ENCODE measurements at places on chromosomes 2 and 18. TPM values are rescaled to one million over a fixed set of nuclear protein-coding genes. Genes with fewer than 3 reads are reported as not detected.

TRIM43 gene
- not detected for total RNA-seq

GALR1 gene
- total RNA-seq: 0.36 TPM

SLC9A4 gene
- 0.80 TPM for total RNA-seq

TMEM37 gene
- 52.6 TPM for total RNA-seq

CIB4 gene
- not detected for total RNA-seq

TXNDC2 gene
- not detected for total RNA-seq

PREPL gene
- 44.3 TPM for total RNA-seq

ROCK2 gene
- 59.6 TPM for total RNA-seq

MARCO gene
- not detected for total RNA-seq

FEZ2 gene
- total RNA-seq: 44.0 TPM

RND3 gene
- total RNA-seq: 135 TPM

PSMA8 gene
- total RNA-seq: not detected

YIPF4 gene
- 48.6 TPM for total RNA-seq

CFC1 gene
- 12.4 TPM for total RNA-seq

ROCK1 gene
- total RNA-seq: 42.1 TPM
